ENCODE measurements at places on chromosomes 11 and 22.

DNA sequence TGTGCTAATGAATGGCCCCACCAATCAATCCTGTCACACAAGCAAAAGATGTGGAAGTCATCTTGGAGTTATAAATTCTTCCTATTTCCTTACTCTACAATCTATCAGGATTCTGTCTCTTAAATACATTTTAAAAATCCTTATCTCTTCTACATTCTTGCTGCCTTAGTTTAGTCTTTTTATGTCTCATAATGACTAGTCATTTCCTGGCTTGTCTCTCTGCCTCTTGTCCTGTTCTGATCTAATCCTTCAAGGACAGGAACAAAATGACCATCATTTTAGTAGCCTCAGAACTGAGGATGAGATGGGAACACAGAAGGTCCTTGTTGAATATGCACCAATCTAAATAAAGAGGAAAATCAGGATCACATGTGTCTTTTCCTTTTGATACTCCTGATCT lies 56.6 kb upstream of the LIN7C start:
- DNase-seq: no peak

DNA sequence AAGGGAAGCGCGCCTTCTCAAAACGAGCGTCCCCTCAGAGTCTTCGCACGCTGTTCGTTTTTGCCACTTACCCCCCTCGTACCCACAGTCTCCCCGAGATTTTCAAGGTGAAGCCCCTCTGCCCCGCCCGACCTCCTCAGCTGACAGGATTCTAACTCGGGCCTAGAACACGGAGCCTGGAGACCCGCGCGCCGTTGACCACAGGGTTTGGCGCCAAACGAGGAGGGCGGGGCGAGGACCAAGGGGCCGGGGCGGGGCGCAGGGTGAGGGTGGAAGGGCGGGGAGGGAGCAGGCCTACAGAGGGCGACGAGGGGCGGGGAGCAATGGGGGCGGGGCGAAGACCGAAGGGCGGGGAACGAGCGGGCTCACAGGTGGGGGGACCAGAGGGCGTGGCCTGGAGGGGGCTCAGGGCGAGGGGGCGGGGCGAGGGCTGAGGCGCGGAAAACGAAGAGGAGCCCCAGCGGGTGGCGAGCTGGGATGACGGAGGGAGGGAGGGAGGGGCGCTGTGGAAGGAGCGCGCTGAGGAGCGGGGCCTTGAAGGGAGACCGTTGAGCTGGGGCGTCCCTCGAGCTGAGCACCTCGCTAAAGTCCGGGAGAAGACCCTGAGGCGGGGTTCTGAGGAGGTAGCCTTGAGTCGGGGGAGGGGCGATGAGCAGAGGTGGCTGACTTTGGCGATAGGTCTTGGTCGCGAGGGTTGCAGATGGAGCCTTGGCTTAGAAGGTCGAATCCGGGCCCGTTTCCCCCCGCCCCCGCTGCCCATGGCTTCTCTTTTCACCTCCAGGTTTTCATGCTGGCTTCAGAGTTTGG lies at the start of gene DMC1:
DMC1 (minus strand) TSS at position 212 of the 807 bp plus-strand sequence. CDS start 1,927 bp downstream, outside the sequence.
- DNase-seq: peak; percentile 97

DNA sequence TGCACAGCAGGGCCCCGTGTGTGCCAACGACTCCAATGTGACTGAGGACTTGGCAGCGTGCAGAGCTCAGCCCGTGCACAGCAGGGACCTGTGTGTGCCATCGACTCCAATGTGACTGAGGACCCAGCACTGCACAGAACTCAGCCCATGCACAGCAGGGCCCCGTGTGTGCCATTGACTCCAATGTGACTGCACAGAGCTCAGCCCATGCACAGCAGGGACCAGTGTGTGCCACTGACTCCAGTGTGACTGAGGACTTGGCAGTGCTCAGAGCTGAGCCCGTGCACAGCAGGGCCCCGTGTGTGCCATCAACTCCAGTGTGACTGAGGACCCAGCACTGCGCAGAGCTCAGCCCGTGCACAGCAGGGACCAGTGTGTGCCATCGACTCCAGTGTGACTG lies 347.8 kb upstream of the B3GAT1 start:
- no peak for DNase-seq

DNA sequence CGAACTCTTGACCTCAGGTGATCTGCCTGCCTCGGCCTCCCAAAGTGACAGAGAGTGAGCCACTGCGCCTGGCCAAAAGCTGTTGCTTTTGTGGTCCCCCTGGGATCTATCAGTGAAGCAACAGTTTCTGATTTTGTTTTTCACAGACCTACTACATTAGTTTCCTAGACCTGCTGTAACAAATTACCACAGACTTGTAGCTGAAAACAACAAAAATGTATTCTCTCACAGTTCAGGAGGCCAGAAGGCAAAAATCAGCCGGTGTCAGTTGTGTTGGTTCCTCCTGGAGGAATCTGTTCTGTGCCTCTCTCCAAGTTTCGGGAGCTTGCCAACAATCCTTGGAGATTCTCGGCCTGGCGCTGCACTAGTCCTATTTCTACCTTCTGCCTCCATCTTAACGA lies 8.5 kb upstream of the SLC35C1 start:
- DNase-seq: no peak

GRCh38 chr22:33658775-33659174 lies 261.5 kb downstream of the LARGE1 start:
- DNase-seq: no peak
